ENCODE measurements at places on chromosomes 12 and 14.

DNA sequence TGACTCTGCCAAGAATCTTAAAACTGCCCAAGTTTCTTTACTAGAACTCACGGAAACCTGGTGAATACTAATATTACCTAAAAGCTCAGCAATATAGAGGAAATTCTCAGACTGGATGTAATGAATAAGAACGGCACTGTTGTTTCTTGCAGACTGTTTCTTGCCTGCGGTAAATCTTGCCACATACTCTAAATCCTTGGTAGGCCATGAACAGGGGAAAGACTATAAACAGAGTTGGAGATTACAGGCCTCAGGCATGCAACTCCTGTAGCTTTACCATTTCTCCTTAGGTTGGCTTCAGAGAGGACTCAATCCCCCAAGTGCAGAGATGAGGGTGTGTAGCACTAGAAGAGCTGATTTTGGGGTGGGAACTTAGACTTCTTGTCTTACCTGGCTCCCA lies 1.1 kb downstream of the ALDH6A1 start:
- DNase-seq, result no peak

GRCh38 chr12:94762943-94763342 lies 112.6 kb upstream of the TMCC3 start:
- no peak for DNase-seq

- DNase-seq, result no peak
Measured at GRCh38 chr12:122079033-122079531, 526 bp downstream of the MLXIP start.

DNA sequence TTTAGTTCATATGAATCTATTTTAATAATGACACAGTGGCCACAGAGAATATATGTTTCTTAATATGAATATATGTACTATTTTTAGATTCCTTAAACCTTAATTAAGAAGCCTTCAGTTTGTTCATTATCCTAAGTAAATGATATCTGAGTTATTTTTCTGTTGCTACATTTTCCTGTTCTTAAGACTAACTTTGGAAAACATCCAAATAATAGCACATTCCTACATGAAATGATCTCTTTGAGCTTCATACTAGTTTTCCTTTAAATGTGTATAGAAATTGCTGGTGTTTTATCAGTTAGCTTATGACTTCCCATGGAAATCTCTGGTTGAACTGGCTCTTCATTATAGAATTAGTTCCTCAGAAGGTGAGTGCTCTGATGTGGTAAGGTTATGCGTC lies 72.1 kb downstream of the POLR3B start:
- DNase-seq, result no peak

DNA sequence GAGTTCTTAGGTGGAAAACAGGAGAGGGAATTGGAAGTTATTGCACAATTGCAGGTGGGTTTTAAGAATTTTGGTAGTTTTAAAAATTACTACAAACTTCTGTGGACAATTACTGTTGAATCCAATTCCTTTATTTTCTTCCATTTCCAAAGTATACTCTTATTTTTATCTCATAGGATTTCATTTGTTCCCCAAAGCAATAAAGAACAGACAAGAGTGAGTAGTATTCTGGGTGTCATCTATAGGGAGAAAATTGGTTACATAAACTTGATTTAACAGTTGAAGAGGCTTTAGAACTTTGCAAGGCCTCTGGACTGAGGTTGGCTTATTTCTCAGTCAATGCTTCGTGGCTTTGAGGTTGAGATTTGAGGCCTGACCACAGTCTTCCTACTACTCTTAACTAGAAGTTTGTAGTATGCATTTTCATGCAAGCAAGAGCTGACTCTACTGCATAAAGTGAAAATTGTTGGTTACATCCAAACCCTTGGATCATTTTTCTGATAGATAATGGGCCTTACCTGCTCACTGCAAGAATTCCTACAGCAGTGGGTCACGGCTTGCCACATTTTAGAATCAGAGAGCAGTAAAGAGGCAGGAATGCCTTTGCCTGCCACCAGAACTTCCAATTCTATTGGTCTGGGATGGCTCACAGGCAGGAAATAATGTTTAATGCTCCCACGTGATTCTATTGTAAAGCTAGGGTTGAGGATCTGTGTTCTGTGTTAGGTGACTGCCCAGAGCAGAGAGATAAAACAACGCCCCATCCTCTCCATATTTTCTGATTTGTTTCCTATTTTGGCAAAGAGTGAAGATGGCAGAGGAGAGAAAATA lies 270.5 kb downstream of the TTC6 start:
- no peak for DNase-seq

- no peak for DNase-seq
Measured at GRCh38 chr14:58772794-58773620, 135.2 kb downstream of the DACT1 start.

Data from urinary bladder (tissue), 4 donors.